Vagina (tissue), 2 donors: ENCODE measurements at places on chromosomes 4 and X. TPM values are rescaled to one million over a fixed set of nuclear protein-coding genes. Genes with fewer than 3 reads are reported as not detected.

- no peaks in the 10 kb centered on the region for H3K4me1 ChIP-seq
- H3K36me3 ChIP-seq, result no peaks in the 10 kb centered on the region
- no peak for DNase-seq
- H3K27me3 ChIP-seq, result no peaks in the 10 kb centered on the region
- H3K4me3 ChIP-seq, result no peak overlapping the region
Observed at GRCh38 chr4:17020901-17021300, 122.5 kb upstream of the LDB2 start.

DNA sequence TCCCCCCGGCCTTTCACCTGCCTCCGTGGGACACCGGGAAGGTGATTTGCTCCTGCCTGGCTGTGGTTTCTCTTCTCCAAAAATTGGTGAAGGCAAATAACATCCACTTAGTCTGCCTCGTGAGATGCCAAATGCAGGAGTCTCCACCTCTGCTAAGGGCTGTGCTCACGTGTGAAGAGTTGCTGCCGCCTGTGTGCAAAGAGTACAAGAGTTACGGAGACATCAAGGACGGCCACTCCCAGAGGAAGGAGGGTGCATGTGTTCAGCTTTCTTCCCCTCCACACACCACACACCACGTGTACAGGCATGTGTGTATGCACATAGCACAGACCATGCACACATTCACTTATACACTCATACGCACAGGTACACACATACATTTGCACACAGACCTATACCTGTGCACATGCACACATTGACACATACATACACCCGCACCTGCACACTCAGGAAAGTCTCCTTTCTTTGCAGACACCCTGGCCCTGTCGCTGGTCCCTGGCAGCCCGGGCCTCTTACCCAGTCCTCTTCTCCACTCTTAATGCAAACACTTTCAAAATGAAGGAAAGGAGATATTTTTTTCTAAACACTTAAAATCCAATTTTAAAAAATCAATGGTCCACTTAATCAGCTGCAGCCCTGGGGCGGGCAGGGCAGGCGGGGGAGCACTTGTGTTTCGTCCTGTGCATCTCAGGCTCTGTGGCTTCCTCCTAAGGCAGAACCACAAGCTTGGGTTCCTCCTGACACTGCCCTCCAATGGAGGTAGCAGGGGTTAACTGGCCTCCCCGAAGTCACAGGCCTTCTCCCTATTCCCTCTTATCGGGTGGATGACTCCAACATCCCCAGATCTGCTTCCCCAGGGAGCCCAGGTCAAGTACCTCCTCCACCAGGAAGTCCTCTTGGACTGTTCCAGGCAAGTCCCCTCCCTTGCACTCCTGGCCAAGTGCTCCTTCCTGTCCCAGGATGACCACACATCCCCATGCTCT, 103.0 kb downstream of the CPZ start:
- H3K36me3 ChIP-seq, result no peaks in the 10 kb centered on the region
- no peak for DNase-seq
- no peak overlapping the region for H3K27ac ChIP-seq
- H3K27me3 ChIP-seq, result no peaks in the 10 kb centered on the region
- no peaks in the 10 kb centered on the region for H3K4me1 ChIP-seq

DNA sequence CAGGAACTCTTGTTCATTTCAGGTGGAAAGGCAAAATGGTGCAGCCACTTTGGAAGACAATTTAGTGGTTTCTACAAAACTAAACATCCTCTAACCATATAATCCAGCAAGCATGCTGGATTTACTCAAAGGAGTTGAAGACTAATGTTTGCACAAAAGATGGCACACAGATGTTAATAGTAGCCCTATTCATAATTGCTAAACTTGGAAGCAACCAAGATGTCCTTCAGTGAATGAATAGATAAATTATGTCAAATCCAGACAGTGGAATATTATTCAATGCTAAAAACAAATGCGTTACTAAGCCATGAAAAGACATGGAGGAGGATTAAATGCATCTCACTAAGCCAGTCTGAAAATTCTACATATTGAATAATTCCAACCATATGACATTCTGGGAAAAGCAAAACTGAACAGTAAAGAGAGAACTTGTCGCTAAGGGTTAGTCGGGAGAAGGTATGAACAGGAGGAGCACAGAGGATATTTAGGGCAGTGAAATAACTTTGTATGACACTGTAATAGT, 48.2 kb upstream of the PCDH7 start:
- H3K27ac ChIP-seq, result no peak overlapping the region
- no peaks in the 10 kb centered on the region for H3K4me1 ChIP-seq
- H3K27me3 ChIP-seq, result no peaks in the 10 kb centered on the region
- no peak for DNase-seq
- no peaks in the 10 kb centered on the region for H3K36me3 ChIP-seq

DNA sequence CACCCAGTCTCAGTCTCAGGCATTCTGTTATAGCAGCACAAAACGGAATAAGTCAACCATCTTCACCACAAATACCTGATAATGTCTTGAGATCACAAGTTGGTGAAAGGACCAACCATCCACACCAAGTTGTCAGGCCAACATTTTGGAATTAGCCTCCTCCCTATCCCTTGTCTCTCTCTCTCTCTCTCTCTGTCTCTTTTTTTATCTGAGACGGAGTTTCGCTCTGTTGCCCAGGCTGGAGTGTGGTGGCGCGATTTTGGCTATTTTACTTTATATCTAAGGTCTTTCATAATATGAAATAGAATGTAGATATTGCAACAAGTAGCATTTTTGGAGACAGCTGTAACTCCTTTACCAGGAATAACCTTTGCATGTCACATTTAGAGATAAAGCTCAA, 15.7 kb downstream of the ADH1A start:
- H3K4me3 ChIP-seq, result no peak overlapping the region
- DNase-seq, result no peak
- no peaks in the 10 kb centered on the region for H3K4me1 ChIP-seq

- H3K4me1 ChIP-seq, result no peaks in the 10 kb centered on the region
- H3K27me3 ChIP-seq, result no peaks in the 10 kb centered on the region
- H3K36me3 ChIP-seq, result no peaks in the 10 kb centered on the region
Observed at GRCh38 chrX:1778817-1779216, 164.0 kb downstream of the ASMT start.

HMX1 gene
- not detected for total RNA-seq

DNA sequence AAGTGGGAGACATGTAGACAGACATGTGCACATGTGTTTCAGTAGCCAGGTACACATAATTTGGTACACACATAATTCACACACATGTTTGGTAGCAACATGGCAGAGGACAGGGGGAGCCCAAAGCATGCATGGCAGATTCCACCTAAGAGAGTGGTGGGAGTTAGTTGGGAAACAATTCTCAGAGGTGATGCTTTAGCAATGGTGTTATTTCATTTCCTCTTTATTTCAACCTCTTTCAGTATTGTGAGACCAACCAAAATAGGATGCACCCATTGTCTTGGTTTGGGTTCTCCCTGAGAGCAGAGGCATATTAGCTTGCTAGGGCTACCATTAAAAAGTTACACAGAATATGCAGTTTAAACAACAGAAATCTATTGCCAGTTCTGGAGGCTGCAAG, 92.2 kb upstream of the ANXA3 start:
- no peaks in the 10 kb centered on the region for H3K4me1 ChIP-seq
- no peaks in the 10 kb centered on the region for H3K27me3 ChIP-seq
- no peak for DNase-seq
- no peaks in the 10 kb centered on the region for H3K36me3 ChIP-seq

ARL9 gene
- total RNA-seq, result not detected

GRCh38 chr4:39354254-39354552, 12.0 kb downstream of the RFC1 start:
- peak overlapping the region; percentile 38 for H3K4me3 ChIP-seq
- H3K27ac ChIP-seq, result peak overlapping the region; percentile 79
- no peaks in the 10 kb centered on the region for H3K36me3 ChIP-seq
- H3K27me3 ChIP-seq, result no peaks in the 10 kb centered on the region
- no peak for DNase-seq

UGDH gene
- 43.5 TPM for total RNA-seq

DNA sequence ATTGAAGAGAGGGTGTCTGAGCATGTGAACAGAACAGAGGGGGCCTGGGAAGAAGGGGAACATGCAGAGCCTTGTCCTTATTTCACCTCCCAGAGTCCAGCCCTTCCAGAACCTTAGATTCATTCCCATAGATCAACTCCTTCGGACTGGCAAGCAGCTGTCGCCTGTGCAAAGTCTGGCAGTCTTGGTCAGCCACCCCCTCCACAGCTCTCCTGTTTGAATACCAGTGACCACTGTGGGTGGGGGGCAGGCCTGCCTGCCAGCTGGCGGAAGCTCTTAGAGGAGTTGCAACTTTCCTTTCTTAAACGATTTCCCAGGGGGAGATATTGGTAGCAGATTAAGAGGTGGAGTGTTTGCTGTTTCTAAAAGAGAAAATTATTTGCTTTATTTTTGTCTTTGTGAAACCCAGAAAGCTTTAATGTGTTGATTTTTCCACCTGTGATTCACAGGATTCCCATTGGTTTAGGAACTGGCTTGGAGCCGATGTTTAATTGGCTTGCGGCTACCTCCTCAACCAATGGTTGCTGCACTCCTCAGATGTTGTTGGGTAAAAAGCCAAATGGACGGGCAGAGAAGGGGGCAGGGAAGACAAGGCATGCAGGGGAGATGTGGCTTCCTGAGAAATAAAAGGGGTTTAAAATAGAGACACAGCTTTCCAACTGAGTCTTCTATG, 62.2 kb upstream of the PRPS1 start:
- DNase-seq, result no peak
- no peak overlapping the region for H3K27ac ChIP-seq
- no peaks in the 10 kb centered on the region for H3K4me1 ChIP-seq
- H3K27me3 ChIP-seq, result no peaks in the 10 kb centered on the region

PHEX gene
- 0.49 TPM for total RNA-seq

GSPT2 gene
- 2.7 TPM for total RNA-seq

DHRSX gene
- 26.0 TPM for total RNA-seq

UCP1 gene
- not detected for total RNA-seq

DNA sequence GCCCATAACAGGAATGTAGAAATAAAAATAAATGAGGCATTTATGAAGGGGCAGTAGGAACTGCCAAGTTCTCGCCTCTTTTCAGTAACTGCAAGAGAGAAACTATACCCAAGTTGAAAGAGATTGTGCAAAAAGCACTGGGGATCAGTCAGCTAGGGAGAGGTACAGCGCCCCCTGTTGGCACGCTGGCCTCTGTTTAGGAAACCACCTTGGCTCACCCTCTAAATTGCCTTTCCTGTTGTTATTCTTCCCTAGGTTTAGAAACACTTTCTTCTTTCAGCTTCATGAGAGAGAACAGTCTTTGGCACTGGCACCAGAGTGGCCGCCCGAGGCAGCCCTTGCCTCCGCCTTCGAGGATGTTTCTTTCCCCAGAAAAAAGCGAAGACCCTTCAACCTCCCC, 348.5 kb downstream of the MID1IP1 start:
- no peak for DNase-seq
- H3K4me1 ChIP-seq, result no peaks in the 10 kb centered on the region
- no peaks in the 10 kb centered on the region for H3K27me3 ChIP-seq
- no peak overlapping the region for H3K4me3 ChIP-seq

HTR2C gene
- total RNA-seq, result 1.7 TPM

DNA sequence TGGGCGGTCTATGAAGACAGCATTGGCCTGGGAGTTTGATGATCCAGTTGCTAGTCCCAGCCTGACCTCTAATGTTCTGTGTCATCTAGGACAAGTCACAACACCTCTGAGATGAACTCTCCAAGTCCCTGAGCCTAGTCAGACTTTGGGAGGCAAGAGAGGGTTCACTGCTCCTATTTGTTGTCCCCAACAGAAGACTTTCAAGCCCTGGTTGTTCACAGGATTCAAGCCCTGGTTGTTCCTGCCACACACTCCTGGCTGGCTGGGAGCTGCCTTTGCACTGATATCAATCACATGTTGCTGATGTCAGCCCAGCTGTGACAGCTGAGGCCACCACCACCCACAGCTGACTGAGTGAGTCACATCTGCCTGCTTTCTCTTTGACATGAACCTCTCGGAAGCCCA, 253.2 kb upstream of the RASGEF1B start:
- no peaks in the 10 kb centered on the region for H3K27me3 ChIP-seq
- no peak overlapping the region for H3K4me3 ChIP-seq
- no peaks in the 10 kb centered on the region for H3K36me3 ChIP-seq
- H3K4me1 ChIP-seq, result peaks cover 9% of the 10 kb centered on the region
